GF-D8 (cell line): ENCODE measurements at places on chromosomes 11 and 22.

- DNase-seq, result no peak
Measured at GRCh38 chr22:22928666-22929380, 41.2 kb downstream of the IGLL5 start.

GRCh38 chr22:39130152-39130704 lies 22.3 kb downstream of the CBX7 start:
- no peak for DNase-seq

DNA sequence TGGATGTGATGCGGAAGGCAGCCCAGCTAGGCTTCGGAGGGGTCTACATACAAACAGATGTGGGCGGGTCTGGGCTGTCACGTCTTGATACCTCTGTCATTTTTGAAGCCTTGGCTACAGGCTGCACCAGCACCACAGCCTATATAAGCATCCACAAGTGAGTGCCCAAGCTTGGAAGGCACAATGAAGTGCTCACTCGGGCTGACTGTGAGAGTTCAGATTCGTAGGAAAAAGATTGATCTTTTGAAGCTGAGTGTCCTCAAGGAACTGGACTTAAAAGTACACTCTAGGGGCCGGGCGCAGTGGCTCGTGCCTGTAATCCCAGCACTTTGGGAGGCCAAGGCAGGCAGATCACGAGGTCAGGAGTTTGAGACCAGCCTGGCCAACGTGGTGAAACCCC lies 3.7 kb downstream of the ACAD8 start:
- DNase-seq, result no peak

DNA sequence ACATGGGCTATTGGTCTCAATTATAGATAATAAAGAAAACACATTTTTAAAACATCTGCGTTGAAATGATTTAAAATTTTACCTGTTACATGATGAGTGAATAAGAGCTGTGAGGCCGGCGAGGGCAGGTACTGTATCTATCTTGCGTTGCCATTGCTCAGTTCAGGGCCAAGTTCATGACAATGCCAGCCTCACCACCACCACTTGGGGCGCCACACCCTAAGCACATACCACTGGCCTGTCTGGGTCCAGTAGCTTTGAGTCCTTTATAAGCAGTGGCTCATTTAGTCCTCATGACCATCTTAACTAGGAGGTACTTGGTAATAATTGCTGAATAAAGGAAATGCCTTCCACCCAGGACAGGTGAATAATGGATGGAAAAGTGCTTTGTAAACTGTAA lies 14.5 kb upstream of the MB start:
- DNase-seq, result no peak

- DNase-seq, result no peak
Measured at GRCh38 chr11:98979205-98979604, 41.5 kb upstream of the CNTN5 start.

- no peak for DNase-seq
Measured at GRCh38 chr11:62169448-62169847, 20.6 kb upstream of the SCGB1D1 start.
